ENCODE measurements at places on chromosomes 6 and 20.

DNA sequence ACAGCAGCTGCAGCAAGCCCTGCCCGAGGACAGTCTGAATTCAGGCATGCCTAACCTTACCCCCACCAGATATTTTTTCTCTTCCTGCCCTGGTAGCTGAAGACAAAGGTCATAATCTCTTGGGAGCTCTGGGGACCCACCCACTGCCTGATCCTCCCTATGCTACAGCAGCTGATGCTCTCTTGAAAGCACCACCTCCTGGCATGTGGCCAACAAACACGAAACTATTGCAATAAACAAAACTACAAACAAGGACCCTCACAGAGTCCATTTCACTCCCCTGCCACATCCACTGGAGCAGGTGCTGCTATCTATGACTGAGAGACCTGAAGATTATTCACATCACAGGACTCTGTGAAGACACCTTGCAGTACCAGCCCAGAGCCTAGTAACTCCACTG is 238.5 kb upstream of the HS3ST5 start:
- DNase-seq, result no peak

DNA sequence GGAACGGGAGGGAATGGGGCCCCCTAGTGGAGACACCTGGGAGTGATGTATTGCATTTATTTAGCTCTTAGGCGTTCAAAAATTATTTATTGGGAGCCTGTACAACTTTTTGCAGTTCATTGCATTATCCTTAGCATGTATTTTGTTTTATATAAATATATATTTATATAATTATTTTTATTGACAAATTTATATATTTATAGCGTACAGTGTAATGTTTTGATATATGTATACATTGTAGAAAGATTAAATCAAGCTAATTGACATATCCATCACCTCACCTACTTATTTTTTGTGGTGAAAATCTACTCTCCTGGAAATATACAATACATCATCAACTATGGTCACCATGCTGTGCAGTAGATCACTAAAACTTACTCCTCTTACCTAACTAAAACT is 975 bp downstream of the SIRT5 start:
- DNase-seq, result no peak

- DNase-seq, result peak; percentile 46
Observed at GRCh38 chr6:11732036-11732631, 46.5 kb downstream of the ADTRP start.

- DNase-seq, result peak; percentile 51
Observed at GRCh38 chr6:89242574-89243330, 25.6 kb upstream of the GABRR1 start.

DNA sequence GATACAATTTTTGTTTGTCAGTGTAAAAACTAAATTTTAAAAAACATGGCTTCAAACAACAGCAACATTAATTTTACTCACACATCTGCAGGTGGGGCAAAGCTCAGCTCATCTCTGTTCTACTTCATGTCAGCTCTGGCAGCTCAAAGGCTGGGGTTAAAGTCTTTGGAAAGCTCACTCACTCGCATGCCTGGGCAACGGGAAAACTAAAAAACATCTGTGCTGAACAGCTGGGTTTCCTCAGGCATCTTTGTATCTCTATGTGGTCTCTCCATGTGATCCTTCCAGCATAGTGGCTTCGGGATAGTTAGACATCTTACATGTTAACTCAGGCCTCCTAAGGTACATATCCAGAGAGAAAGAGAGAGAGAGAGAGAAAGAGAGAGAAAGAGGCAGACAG is 499.6 kb downstream of the RFPL4B start:
- no peak for DNase-seq

DNA sequence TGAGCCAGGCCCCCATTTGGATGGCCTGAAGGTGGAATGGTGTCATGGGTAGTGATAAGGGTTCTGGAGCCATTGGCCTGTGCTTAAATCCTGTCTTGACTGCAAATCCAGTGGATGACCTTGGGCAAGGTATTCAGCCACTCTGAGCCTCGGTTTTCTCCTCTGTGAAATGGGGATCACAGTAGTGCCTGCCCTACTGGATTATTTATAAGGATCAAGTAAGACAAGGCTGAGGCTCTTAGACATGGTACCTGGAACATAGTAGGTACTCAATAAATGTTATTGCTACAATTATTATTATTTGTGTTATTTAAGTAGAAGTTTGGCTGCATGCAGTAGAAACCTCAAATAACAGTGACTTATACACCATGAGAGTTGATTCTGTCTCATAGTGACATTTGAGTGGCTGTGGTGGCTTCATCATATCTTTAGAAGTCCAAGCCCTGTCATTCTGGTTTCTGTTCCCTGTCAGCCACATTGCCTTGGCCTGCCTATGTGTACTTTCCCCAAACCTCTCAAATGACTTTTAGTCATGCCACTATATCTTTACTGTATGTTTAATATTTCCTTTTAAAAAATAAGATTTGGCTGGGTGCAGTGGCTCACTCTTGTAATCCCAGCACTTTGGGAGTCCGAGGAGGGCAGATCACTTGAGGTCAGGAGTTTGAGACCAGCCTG is 37.6 kb upstream of the CHMP4B start:
- DNase-seq, result peak; percentile 8

- DNase-seq, result no peak
Observed at GRCh38 chr6:18465410-18466154, 78.4 kb downstream of the RNF144B start.

DNA sequence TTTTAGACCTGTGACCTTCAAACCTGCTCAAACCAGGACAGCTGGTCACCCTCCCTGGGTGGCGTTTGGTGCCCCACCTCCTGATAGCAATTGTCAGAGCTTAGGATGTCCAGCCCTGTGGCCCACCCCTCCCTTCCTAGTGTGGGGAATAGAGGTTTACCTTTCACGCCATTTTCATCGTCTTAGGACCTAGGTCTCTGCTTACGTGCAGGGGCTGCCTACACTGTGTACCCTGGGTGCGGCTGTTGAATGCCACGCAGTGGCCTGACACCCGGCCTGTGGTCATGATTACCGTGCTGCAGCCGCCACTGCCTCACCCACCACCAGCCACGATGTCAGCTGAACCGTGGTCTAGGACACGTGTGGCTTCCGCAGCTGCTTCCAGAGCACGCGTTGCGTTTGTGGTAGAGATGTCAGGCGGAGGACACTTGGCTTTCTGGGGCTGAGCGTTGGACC is 157.3 kb downstream of the DTNBP1 start:
- DNase-seq, result no peak

DNA sequence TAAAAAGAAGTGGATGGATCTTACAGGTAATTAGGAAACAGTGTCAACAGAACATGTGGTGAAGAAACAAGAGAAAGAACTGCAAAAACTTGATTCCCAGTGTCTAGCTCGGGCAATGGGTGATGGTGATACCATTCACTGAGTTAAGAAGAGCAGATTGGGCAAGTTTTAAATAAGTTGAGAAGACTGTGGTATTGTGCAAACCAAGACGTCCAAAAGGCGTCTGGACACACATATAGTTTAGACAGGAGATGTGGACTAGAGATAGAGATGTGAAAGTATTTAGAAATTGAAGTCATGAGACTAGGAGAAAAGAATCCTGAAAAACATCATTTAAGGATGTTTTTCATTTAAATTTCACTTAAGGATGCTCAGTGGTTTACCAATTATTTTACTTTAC is 53.9 kb downstream of the CDK19 start:
- DNase-seq, result no peak

- no peak for DNase-seq
Observed at GRCh38 chr20:47252879-47253307, 103.6 kb downstream of the ZMYND8 start.

DNA sequence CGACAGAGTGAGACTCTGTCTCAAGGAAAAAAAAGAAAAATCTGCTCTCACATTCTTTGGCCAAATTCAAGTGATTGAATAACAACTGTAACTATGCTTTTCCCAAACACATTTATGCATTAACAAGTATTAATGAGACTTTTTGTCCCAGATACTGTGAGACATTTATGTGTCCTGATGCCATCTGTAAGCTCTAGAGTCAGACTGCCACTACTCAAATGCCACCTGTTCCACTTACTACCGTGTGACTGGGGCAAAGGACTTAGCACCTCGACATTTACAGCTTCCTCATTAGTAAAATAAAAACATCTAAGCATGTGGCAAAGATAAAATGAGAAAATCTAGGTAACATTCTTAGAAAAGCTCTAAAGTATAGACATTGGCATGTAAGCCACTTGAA is 178.1 kb upstream of the MARCKS start:
- DNase-seq, result no peak

- no peak for DNase-seq
Observed at GRCh38 chr6:86961455-86962200, 24.3 kb downstream of the HTR1E start.

DNA sequence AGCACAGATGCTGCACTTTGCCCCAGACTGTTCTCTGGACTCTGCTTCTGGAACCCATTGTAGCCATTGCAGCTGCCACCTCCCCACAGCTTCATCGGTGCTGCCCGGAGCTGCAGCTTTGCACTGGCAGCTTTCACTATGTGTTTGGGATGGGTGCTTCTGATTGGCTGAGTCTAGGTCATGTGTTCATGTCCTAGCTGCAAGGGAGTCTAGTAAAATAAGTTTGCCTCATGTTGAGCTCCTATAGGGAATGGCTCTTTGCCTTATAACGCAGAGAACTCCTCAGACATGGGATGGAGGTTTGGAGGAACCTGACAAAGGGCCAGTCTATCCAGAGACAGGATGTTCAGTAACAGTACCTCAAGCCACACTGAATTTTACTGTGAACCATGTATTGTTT is 268.0 kb downstream of the BMP7 start:
- DNase-seq, result no peak

- DNase-seq, result no peak
Observed at GRCh38 chr6:160791459-160791858, 89.4 kb downstream of the PLG start.

DNA sequence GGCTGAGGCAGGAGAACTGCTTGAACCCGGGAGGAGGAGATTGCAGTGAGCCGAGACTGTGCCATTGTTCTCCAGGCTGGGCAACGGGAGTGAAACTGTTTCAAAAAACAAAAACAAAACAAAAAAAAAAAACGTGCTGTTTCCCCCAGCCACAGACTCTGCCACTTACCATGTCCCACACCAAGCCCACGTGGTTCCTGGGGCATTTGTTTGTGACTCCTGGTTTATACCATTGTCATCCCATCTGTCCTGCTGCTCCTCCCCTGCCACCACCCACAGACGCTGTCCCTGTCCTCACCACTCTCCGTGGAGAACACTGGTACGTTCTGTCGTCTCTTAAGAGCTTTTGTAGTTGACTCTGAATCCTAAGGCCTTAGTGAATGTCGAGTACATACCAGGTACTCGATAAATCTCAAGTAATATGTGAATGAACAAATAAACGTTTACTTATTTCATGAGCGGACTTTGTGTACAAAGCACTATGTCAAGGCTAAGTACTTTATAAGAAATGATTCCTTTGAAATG is 48.0 kb upstream of the KIF13A start:
- no peak for DNase-seq

- no peak for DNase-seq
Observed at GRCh38 chr20:31670371-31671228, 32.9 kb downstream of the COX4I2 start.

- DNase-seq, result no peak
Observed at GRCh38 chr20:38286586-38287531, 17.1 kb upstream of the BPI start.

GRCh38 chr20:5146099-5146668 is 19.4 kb downstream of the CDS2 start:
- no peak for DNase-seq

GRCh38 chr6:32790306-32790705 is 26.5 kb downstream of the HLA-DOB start:
- no peak for DNase-seq

- no peak for DNase-seq
Observed at GRCh38 chr6:152859225-152859624, 108.6 kb downstream of the VIP start.

DNA sequence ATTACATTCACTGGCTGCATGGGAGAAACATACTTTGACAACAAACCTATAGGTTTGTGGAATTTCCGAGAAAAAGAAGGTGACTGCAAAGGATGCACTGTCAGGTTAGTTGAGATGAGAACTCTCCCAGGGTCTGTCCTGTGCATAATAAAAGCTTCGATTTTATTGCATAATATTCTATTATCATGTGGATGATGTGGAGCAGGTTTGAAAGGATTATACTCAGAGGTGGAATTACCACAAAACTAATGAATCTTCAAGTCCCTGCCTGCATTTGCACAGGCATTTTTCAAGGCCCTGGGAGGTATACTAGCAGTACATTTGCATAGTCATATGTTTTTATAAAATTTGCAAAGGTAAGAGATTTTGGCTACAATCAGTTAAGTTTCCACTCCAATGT is 249.8 kb downstream of the ARHGAP18 start:
- no peak for DNase-seq

DNA sequence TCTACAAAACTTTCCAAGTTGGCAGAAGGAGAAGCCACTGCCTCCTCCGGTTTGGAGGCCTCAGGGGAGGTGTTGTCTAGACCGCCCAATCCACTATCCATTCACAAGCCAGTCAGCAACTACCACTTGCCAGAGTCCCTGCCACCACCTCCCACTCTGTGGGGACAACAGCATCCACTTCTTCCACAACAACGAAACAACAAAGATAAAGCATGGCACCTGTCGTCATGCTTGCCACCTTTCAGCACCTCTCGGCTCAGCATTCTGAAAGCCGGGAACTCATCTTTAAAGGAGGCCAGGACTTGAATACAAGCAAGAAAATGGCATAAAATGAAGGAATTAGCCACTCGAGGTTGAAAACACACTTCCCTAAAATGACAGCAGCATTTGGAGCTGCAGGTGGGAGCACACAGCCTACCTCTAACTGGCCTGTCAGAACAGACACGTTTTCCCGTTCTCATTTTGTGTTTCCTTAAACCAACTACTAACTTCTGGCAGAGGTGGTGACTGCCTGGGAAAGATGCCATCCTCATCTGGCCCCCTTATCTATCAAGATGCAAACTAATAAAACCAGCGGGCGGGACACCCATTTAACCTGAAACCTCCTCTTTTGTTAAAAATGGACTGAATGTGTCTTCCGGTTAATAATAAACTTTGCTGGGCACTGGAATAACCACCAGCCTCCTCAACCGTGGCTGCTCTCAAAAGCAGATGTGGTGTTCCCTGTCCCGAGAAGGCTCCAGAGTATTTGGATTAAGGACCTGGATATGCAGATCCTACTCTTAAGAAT is 21.7 kb downstream of the YTHDF1 start:
- no peak for DNase-seq

- DNase-seq, result no peak
Observed at GRCh38 chr6:91280494-91280830, 693.6 kb upstream of the MAP3K7 start.

- DNase-seq, result no peak
Observed at GRCh38 chr20:16583474-16583873, 10.2 kb upstream of the KIF16B start.

DNA sequence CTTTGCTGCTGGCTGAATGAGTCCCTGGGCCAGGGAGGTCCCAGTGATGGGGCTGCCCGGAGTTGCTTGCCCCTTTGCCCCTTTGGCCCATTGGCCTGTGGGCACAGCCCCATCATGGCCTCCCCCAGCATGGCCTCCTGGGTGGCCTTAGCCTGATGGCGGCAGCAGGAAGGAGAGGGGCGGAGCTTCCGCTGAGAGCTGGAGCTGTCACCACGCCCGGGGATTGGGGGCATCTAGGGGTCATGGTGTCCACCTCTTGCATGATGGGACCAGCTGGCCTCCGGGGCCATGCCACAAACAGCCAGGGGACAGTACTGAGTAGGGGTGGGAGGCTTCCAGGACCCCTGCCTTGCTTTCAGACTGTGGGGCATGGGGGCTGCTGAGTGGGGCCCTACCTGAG is 31.5 kb upstream of the GATA5 start:
- DNase-seq, result no peak

All from CD4-positive, alpha-beta T cell treated with Interleukin-17A for 1 hour (primary cell).